ENCODE measurements at places on chromosomes 3 and 15.

DNA sequence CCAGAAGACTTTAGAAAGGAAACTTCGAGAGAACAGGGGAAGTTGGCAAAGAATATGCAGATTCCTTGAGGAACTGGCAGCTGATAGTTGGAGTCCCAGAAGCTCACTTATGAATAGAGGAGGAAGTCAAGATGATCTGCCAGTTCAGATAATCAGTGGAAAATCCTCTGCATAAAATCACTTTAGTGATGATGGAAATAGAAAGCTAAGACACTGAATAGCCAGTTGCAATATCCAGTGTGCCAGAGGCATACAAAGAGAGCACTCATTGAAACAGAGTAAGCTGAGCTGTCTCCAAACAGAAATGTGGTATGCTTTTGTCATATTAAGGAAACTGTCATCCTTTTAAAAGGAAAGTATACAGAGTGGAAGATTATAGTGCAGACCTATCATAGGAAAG is 1207.6 kb downstream of the OTOL1 start:
- no peak for DNase-seq

DNA sequence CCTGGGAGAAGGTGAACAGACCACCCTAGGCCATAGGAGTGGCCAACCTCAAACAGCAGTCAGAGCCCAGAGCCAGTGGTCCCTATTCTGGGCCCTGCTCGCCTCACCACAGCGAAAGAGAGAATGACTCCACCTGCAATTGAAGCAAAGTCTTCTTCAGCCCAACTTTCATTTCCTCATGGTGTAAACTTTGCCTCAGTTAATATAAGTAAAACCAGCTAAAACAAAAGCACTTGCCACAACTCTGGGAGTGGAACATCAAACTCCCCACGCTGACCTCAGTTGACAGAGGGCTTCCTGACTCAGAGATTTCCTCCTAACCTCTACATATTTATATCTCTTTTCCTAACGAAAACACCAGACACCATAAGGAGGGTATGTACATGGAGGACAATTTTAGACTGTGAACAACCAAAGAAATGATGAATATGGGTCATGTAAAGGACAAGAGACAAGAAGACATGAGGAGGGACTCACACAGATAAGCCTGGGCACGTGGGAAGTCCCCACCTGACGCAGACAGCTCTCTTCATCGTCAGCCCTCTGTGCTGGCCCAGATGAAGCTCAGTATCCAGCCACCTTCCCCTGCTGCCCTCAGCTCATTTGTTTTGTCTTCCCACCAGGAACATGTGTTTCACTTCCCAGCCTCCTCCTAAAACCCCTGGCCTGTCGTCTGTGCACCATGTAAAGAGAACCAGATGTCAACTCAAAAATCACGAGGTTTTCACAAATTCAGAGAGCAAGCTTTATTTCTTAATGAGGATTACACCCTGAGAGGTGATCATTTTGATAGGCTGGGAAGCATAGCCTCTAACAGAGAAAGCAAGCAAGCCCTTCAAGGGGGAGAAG is 140.9 kb downstream of the KCNMB2 start:
- no peak for DNase-seq

DNA sequence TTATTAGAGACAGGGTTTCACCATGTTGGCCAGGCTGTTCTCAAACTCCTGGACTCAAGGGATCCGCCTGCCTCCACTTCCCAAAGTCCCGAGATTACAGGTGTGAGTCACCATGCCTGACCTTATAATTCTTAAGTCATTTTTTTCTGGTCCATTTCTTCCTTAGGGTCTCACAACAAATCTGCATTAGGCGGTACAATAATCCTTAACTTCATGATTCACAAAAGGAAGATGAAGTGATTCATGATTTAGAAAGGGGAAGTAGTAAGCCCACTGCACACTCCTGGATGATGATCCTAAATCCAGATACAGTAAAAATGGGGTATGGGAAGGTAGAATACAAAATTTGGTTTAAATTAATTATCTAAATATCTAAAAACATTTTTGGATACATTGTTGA is 45.0 kb upstream of the TKT start:
- no peak for DNase-seq

- no peak for DNase-seq
Observed at GRCh38 chr3:106862067-106862466, 515.2 kb upstream of the CCDC54 start.
